Stimulated activated CD8-positive, alpha-beta memory T cell treated with anti-CD3 and anti-CD28 coated beads, Interleukin-15, amount 100 ng/mL, for 48 hours (primary cell): ENCODE measurements at places on chromosomes 5 and 9.

GRCh38 chr5:101430551-101430950, 527.5 kb upstream of the ST8SIA4 start:
- DNase-seq, result no peak

DNA sequence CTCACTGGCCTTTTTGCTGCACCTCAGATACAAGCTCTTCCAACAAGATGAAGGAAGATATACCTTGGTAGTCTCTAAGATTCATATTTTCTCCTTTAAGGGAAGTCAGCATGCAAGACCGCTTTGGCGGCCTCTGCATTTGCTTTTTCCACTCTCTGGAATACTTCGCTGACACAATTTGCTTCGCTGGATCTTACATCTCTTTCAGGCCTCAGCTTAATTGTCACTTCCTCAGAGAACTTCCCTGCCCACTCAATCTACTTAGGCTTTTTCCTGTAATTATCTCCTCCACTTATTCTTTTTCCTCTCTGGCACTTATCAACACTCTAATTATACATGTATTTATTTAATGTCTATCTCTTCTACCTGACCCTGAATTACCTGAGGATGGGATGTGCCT, 1131.1 kb upstream of the WWC1 start:
- DNase-seq, result no peak

DNA sequence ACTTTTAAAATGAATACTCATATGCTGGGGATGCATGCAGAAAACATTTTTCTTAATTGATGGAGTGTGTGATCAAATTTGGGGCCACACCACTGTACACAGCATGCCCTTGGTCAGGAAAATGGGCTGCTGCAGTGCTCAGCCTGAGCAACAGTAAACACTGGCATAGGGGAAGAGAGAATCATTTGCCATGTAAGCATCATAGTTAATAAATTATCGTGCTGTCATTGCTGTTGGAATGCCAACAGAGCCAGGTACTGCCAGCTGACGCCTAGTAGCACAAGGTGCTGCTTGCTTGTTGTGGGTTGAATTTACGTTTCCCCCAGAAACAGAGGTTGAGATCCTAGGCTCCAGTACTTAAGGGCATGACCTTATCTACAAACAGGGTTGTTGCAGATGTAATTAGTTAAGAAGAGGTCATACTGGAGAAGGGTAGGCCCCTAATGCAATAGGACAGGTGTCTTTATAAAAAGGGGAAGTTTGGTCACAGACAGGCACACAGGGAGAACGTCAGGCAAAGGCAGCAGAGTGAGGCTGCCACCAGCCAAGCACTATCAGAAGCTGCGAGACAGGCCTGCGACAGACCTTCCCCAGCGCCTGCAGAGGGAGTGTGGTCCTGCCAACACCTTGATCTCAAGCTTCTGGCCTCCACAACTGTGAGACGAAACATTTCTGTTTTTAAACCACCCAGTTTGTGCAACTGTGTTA, 25.3 kb downstream of the DAP start:
- DNase-seq, result no peak

GRCh38 chr9:89252651-89253267, 58.2 kb upstream of the CKS2 start:
- DNase-seq, result no peak

DNA sequence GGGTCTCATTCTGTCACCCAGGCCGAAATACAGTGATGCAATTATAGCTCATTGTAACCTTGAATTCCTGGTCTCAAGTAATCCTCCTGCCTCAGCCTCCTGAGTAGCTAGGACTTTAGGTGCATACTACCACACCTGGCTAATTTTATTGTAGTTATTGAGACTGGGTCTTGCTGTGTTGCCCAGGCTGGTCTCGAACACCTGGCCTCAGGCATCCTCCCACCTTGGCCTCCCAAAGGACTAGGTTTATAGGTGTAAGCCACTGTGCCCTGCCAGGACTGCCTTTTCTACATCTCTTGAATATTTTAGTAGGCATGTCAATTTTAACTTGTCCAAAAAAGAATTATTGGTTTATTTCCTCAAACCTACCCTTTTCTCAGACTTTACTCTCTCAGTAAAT, 16.9 kb downstream of the DENND4C start:
- no peak for DNase-seq

DNA sequence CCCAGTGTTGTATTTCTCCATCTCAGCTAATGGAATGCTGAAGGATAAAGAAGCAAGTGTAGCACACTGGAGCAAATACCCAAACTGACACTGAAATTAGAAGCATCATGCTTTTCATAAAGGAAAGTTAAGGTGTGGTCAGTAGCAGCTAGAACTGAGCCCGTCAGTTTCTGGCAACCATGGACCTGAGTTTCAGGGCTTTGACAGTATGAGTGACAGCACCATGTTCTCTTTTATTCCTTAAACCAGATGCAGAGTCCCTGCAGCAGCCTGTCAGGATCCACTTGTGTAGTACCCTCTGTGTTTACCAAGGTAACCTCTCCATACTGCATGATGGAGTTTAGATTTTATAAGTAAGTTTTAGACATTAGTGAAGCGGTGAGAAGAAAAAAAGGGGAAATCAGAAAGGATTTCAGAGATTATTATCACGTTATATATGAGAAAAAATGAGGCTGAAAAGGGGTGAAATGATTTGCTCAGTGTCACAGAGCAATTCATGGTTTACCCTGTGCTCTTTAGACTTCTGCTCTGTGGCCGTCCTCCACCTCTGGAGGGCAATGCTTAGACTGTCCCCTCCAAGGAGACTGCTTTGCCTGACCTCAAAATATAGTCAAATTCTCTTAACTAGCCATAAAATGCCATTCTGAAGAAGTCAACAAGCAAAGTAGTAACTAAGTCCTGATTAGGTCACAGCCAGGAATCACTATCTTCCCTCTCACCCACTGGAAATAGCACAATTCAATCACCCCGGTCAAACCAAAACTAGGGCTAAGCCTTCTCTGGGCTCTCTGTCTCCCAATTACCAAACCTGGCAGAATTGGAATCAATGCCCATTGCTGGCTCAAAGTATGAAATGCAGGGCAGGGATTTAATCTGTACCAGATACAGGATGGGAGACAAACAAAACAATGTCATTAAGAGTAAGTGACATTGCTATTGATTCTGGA, 10.5 kb upstream of the MYOT start:
- no peak for DNase-seq

GRCh38 chr9:9352877-9353481, 1259.8 kb downstream of the PTPRD start:
- no peak for DNase-seq

GRCh38 chr5:134524272-134524825, 1.1 kb upstream of the JADE2 start:
- DNase-seq, result peak; percentile 57

GRCh38 chr5:143880178-143880577, 68.2 kb downstream of the HMHB1 start:
- no peak for DNase-seq

DNA sequence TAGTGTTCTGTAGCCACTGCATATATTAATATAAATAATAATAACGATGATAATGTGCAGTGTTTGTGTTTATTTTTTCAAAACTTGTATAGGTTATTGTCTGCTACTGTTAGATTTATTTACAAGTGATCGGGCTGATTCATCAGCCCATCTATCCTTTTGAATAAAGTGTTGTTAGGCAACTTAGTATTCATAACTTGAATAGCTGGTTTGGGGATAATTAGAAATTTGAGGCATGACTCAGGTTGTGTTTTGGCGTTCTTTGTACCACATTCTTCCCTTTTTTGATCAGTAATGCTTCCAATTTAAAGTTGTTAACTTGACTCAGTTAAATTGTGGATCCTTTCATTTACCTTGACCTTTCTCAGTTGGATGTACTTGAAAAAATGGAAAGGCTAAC, 69.7 kb downstream of the FOCAD start:
- DNase-seq, result no peak

DNA sequence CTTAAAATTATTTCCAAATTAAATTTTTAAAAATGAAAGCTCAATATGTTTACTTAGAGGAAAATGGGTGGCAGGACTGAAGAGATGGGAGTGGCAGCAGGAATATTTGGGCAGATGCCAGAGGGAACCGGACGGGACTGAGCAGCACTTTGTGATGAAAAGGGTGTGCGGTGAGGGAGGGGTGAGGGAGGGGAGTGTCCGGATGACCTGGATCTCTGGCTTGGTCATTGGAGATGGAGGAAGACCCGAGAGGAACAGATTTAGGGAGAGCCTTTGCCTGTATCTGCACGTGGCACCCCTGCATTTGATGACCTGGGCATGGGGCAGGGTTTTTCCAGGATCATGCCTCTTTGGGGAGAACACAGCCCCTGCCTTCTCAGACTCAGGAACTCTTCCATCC, 201.1 kb upstream of the MVB12B start:
- no peak for DNase-seq

DNA sequence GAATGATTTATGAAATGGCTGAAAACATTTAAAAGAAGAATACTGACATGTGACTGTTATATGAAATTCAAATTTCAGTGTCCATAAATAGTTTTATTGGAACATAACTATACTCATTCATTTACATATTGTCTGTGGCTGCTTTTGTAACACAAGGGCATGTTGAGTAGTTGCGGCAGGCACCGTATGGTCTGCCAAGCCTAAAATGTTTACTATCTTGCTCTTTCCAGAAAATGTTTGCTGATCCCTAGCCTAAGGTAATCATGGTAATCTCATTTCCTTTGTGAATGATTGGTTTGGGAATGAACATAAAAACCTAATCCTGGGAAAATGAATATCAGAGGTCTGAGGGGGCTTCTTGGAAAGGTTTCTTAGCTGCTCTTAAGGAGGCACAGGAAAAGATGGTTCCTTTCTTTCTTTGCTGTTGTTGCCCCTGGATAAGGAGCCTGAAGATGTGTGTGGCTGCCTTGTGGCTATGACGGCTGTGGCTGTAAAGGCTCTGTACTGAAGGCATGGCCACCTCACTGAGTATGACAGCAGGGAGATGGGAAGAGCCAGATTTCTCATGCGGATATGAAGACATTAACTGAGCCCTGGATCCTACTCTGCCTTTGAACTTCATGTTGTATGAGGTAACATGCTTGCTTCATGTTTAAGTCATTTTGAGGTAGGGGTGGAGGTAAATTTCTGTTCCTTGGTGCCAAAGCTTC, 419.4 kb upstream of the CLINT1 start:
- DNase-seq, result no peak

DNA sequence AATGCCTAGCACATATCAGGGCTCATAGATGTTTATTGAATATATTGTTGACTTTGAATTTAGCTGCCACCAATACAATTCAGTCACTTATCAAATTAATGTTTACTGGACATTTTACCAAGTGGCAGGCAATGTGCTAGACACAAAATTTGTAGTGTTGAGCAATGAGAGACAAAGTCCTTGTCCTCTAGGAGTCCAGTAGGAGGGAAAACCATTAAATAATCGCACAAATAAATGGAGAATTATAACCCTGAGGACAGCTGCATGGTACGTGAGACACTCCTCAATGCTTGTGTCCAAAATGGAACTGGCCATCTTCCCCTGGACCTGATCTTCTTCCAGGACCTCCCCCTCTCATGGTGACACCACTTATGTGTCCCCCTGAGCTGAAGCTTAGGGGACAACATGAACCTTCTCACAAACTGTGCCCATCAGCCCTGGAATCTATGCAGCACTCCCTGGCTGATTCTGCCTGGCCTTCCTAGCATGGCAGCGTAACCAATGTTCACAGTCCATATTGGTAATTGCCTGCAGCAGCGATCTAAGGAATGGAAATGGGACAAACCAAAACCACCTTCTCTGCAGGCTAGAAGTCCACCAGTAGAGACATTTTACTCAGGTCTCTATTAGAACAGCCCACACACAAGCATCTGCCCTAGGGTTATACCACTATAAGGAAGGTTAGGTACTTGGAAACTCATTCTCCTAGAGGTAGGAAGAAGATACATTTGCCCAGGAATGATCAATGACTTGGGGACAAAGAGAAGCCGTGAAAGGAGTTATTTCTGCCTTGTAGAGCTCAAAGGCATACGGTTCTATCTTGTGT, 75.5 kb downstream of the FGF1 start:
- DNase-seq, result no peak

GRCh38 chr9:75071530-75072122, 16.3 kb downstream of the NMRK1 start:
- DNase-seq, result peak; percentile 21

GRCh38 chr9:77952635-77953328, 78.8 kb downstream of the GNAQ start:
- DNase-seq, result no peak

DNA sequence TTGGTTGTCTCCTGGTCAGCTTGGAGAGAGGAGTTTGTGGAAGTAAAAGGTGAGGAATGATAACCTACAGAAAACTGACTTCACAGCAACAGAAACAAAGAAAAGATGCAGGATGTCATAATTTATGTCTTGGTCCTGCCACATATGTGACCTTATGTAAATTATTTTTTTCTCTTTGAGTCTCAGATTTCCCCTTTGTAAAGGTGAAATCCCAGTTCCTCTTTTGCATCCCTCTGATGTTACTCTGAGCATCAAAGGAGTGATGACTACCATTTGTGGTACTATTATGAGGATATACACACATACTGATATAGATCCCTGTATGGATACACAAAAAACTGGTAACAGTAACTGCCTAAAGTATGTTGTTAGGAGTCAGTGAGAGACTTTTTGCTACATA, 1.4 kb upstream of the THG1L start:
- DNase-seq, result no peak

DNA sequence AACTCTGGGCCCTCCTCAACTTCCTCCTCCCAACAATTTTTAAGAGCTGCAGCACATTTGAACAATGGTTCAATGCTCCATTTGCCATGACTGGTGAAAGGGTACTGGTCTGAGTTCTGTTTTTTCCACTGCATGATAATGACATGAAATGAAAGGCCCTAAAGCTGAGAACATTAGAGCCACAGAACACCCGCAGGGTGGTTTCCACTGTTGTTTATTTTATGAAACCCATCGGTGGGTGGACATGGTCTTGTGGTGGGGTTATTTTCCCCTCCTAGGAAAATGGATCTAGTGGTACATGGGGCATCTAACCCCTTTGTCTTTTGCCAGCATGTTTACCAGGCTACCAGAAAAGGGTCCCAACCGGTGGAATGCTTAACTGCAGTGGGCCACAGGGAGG, 71.8 kb downstream of the SMARCA2 start:
- DNase-seq, result no peak

DNA sequence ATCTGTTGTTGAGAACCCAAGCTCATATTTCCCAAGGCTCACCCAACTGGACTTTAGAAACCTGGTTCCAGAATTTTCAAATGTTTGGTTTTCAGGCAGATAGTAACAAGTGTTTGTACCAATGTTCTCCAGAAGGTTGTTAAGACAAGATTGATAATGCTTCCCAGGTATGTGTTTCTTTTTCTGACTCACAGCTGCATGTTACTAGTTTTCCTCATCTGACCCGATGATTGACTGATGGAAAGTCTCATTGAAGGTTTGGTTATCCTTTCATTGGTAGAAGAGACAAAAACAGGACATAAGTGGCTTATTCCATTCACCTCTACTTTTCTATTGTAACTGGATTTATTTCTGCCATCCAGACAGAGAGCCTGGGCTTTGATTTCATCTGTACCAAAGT, 10.4 kb downstream of the BASP1 start:
- DNase-seq, result no peak

DNA sequence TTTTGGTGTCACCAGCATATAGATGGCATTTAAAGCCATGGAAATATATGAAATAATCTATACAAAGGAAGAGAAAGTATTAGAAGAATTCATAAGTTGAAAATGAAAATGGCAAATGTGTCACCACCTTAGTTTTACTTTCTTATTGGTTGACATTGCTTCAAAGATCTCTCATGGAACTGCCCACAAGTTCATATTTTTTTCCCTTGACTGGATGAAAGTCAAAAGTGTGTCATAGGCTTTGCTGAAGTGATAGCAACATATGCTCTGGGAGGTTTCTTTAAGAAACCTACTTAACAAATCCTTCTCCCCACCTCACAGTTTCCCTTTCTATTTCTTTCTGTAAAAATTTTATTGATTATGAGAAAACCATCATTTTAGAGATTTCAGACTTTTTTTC, 127.2 kb downstream of the VPS13A start:
- no peak for DNase-seq

- DNase-seq, result no peak
Observed at GRCh38 chr5:131649161-131649560, 14.1 kb upstream of the RAPGEF6 start.
